ENCODE measurements at places on chromosomes 3 and 15.

DNA sequence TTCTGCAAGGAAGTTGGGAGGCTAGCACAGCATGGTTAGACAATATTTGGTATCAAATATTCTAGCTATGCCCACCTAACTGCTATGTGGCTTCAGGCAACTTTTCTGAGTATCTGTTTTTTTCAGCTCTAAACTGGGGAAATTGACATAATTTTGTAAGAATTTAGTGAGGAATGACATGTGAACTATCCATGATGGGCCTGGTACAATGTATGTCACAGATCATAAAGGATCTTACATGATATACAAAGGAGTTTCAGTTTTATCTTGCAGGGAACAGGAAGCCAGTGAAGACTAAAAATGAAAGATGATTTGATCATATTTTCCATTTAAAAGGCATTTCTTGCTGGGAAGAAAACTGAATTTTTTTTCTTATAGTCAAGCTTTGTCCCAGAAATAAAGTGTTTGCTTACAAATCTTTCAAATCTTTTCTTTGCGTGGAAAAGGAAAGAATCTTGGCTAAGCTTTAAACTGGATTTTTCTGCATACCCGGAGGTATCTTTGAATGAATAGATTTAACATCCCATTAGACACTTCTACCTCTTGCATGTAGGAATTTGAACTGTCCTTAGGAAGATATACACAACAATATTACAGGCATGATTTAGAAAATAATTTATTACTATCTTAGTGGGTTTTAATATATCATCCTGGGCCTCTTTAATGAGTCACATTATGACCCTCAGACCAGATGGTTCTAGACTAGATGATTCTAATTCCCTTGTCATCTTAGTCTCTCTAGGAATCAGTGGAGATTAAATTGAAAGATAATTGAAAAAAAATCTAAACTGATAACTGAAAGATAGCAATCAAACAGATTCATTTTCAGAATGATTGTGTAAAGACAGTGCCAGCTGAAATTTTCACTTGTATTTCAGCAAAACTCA is 436.0 kb upstream of the THBS1 start:
- DNase-seq = no peak

- no peak for DNase-seq
Observed at GRCh38 chr15:68407141-68407885, 24.6 kb downstream of the ITGA11 start.

- DNase-seq = no peak
Observed at GRCh38 chr3:195250473-195251251, 20.3 kb downstream of the XXYLT1 start.

GRCh38 chr15:101641129-101641764 is 10.9 kb downstream of the TM2D3 start:
- peak; percentile 77 for DNase-seq

DNA sequence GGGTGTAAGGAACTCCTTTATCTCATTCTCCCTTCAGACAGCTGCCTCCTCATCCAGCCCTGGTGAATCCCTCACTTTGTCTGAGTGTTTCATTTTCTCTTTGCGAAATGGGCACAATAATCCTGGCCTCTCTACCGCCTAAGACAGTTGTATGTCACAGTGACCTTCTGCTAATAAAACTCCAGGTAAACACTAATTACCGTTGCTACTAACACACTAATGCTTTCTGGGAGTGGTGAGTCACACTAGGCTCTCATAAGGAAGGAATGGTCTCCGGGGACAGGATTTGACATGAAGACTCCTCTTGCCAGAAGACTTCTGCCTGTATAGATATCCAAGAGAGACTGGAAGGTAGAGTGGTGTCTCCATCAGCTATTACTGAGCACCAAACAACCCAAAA is 71.7 kb upstream of the SNRK start:
- DNase-seq = no peak

- no peak for DNase-seq
Observed at GRCh38 chr3:169432708-169433432, 230.6 kb downstream of the MECOM start.

- DNase-seq = no peak
Observed at GRCh38 chr3:16888785-16889607, 4.2 kb downstream of the PLCL2 start.

DNA sequence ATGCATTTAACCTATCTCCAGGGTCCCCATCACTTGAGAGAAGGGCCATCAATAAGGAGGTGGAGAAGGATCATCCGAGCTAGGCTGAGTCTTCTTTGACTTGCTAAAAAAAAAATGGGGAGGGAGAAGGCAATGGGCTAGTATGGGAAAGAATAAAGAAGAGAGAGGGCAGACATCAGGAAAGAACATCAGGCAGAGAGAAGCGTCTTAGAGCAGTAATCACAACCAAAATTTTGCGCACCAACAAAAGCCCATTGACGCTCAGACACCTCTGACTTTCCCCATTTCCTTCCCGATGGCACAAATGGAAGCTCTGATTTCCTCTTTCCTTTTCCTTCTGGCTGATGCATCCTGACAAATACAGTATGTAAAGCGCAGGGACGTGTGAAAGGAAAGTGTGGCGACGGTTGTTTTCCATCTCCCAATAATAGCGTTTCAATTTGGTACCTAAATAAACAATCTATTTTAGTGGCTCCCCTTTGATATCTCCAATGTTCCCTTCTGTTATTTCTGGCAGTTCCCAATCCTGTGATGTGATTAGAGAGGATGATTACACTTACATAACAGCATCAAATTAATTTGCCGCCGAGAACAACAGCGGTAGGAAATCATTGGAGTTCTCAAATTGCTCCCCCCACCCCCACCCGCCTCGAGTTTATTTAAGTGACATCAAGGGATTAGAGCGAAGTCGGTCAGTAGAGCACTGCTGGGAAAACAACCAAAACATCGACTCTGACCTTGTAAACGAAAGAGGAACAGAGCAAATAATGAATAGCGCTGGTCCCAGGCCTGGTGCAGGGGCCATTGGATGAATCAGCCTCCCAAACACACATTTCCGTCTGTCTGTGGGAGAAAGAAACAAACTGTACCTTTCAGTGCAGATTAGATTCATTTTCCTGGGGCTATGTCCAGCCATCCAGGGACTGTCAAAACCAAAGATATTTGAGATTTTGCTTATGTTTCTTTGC is 273.3 kb upstream of the ICE2 start:
- DNase-seq = no peak

DNA sequence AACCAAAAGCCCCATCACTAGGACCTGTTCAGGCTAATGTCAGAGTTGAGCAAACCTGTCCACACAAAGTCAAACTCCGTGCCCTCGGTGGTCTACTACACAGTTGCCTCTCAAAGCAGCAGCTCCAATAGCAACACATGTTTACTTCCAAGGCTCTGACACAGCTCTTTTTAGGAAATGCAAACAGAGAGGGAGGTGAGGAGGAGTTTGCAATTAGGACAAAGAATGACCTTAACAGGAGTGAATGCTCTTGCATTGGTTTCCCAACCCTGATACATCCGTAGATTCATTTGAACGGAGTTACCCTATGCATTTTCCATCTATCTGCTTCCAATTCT is 64.8 kb upstream of the GOLGA8B start:
- DNase-seq = no peak

DNA sequence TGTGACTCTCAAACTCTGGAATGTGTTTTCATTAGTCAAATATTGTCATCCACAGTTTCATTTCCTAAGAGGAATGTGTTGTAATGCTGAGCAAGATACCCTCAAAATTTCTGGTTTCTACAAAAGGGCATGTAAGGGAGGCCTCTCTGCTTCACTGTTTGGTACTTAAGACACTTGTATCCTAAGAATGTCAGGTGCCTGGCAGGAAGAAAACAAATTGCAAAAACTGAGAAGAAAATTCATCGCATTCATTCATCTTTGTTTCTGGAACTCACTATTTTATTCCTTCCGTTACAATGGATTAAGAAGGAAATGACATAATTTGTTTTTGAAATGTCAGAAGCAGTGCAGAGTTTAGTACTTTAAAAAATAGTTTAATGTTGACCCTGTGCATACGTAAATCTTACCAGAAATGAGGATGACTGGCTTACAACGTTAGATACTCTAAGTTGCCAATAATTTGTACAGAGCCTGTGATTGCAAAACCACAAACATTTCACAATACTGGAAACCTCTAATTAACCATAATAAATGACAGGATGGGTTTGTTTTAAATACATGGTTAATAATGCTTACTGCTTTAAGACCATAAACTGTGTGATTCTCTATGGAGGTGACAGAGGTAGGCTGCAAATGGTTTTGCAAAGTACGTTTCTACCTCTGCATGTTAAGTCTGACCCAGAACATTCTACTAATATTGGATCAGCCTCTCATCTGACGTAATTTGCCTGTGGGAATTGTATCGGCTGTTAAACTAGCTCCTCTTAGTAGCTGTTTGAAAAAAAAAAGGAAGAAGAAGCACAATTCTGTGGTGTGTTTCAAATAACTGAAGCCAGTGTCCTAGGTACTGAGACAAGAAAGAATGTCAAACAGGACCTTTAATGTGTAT is 477.8 kb downstream of the RBMS3 start:
- peak; percentile 42 for DNase-seq

GRCh38 chr15:40343512-40343911 is 2.8 kb upstream of the CCDC9B start:
- DNase-seq = peak; percentile 68

- DNase-seq = no peak
Observed at GRCh38 chr3:46824211-46824970, 38.9 kb downstream of the MYL3 start.

GRCh38 chr15:33200444-33200843 is 5.9 kb upstream of the FMN1 start:
- no peak for DNase-seq

- DNase-seq = no peak
Observed at GRCh38 chr3:124395162-124395561, 335.1 kb upstream of the UMPS start.

DNA sequence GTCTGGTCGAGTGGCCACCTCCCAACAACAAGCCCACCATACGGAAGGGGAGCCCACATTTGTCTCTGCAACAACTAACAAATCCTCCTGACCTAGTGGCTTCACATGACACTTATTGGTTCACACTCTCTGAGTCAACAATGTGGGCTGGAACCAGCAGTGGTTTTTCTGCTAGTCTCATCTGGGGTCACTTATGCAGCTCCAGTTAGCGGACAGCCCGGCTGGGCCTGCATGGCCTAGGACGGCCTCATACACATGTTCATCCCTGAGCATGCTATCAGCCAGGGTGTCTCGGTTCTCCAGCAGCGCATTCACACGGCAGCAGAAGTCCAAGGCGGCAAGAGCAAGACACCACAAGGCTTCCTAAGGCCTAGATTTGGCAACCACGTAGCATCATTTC is 281.7 kb downstream of the XXYLT1 start:
- DNase-seq = no peak

GRCh38 chr15:68849497-68849896 is 28.8 kb upstream of the ANP32A start:
- DNase-seq = no peak

DNA sequence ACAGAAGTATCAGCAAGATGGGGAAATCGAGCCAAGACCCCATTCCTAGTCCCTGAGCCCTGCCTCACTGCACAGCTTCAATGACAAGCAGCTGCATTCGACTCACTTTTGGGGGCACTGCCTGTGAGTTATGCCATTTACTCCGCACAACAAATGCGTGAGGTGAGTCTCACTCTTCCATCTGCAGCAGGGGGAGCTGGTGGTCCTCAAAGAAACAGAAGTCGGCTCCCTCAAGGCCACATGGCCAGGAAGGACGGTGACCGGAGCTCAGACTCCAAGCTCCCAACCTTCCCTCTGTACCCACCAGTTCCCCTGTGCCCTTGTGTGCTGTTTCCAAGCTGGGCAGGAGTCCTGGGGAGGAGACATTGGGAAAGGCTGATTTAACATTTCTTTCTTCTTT is 127.7 kb upstream of the IQSEC1 start:
- no peak for DNase-seq

- DNase-seq = no peak
Observed at GRCh38 chr3:72341920-72342319, 506.3 kb downstream of the SHQ1 start.

- no peak for DNase-seq
Observed at GRCh38 chr3:85535517-85535916, 576.7 kb downstream of the CADM2 start.

DNA sequence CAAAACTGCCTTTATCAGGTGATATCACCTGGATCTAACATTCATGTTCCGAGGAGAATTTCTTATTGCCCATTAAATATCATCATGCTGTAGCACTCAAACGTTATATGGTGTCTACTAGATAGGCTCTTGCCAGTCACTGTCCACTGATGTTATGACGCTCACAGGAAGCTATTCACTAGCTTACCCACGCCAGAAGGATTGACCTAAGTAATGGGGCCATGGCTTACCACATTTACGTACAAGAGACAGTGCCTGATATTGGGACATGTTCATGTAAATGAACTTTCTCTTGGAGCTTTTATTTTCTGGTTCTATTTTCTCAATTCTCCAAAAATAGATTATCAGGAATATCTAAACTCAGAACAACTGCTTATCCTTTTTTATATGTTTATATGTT is 91.7 kb upstream of the NAALADL2 start:
- no peak for DNase-seq

DNA sequence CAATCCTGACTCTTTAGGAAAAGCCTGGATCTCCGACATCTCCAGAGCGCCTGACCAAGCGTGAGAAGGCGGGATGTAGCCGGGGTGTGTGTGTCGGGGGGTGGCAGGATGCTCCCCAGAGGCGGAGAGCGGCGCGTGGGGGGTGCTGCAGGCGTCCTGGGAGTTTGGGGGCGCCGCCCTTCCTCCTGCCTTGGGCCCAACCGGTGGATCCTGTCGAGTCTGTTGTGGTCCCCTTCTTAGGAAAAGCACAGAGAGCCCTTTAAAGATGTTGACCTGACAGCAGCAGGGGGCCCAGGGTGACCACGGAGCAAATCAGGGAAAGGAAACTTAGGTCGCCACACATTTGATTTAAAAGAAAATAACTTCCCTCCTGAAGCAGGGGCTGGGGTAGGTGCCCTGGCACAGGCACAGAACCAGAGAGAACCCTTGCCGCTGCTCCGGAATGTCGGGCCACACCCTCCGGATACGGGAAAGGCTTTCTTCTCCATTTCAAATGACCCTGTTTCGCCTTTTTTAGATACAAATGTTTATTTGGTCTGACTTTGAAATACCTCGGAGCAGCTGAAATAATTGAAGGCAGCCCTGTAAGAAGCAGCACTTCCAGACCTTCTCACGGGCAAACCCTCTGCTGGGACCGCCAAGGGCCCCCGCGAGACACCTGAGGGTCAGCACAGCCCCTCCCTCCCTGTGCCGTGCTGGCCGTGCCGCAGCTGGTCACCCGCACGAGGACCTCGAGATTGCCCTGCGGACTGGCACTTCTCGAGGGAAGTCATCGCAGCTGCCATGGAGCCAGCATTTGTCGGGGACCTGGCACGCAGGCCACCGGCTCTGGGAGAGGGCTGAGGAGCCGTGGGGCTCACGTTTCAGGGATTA is 102.9 kb upstream of the KLF13 start:
- DNase-seq = no peak

DNA sequence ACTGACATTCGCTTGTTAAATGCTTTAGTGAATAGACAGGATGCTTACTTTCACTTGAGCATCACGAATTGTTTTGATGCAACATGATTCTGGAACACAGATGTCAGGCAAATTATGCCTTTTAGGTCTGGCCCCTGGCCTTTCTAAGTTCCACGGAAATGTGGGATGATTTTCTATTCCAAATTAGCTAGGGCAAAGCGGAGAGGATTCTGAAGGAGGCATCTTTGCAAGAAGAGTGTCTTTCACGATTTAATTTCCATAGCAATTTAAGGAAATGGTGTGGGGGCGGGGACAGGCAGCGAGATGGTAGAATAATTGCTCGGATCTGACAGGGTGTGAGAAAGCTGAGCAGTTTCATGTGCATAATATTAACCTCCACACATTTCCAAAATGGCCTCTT is 238.5 kb upstream of the KCNMB2 start:
- no peak for DNase-seq

- DNase-seq = no peak
Observed at GRCh38 chr15:74604983-74605794, 10.4 kb upstream of the CLK3 start.

- no peak for DNase-seq
Observed at GRCh38 chr15:63832620-63833019, 1.1 kb downstream of the HERC1 start.

Data from SW 1271 (cell line).